ENCODE measurements at places on chromosomes 6 and 20.
A peak's percentile ranks its signal among the peaks of the same experiment; 100 is the strongest.

- no peak for DNase-seq
Measured at GRCh38 chr20:22878166-22878565, 156.9 kb upstream of the SSTR4 start.

- no peak for DNase-seq
Measured at GRCh38 chr20:43542674-43543073, 16.2 kb upstream of the SGK2 start.

DNA sequence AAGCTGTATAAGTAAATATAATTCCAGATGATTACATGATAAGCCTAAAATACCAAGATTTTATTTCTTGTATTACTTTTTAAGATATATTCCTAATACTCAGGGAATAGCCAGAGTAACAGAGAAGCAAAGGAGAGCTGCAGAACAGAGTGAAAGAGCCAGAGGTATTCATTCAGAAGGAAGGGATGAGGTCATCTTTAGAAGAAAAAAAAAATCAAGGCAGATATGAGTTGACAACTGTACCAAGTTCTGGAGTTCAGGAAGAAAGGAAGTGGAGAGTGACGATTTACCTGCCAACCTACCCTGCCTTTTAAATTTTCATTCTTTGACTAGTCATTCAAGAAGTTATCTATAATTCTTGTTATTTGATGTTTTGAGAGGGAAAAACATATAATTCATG, 28.8 kb upstream of the NHSL1 start:
- DNase-seq = no peak

DNA sequence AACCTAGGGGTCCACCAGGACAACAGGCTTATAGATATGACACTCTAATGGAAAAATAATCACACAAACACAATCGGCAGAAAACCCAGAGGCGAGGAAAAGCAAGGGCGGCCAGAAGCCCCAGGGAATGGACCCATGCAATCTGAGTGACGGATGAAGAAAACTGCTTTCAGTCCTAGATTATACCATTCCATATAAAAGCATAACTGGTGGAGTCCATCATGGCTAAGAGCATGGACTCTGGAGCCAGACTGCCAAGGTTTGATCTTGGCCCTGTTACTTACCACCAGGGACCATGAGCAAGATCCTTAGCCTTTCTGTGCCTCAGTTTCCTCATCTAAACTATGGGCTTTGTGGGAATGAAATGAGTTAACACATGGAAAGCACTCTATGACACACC, 3.7 kb downstream of the SLC22A16 start:
- DNase-seq = no peak

GRCh38 chr20:5881703-5882102, 68.6 kb downstream of the TRMT6 start:
- no peak for DNase-seq

- DNase-seq = no peak
Measured at GRCh38 chr6:15629487-15629886, 33.3 kb downstream of the DTNBP1 start.

DNA sequence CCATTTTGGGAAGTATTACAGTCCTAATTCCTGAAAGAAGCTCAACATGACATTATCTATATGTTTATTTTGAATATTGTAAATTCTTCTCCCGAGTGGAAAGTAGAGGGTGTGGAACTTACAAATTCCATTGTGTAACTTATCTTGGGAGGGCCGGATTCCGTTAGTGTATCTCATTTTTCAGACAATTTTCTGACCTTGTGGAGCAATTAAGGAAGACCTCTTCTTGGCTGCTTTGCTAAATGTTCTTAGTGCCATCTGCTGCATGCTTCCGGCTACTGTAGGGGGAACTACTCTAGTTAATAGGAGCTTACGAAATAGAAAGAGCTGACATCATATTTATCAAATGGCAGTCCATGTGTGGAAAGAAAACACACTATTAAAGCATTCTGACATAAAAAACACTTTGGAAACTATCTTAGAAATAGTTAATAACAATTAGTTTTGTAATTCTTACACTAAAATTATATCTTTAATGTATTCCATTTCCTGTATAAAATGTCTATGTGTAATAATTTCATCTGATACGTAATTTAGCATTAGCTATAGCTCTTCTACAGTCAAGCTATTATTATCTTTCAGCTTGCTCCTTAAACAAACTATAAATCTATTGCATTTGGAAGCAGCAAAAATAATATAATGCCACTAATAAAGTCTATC, 41.5 kb upstream of the KCNQ5 start:
- DNase-seq = peak; percentile 33

DNA sequence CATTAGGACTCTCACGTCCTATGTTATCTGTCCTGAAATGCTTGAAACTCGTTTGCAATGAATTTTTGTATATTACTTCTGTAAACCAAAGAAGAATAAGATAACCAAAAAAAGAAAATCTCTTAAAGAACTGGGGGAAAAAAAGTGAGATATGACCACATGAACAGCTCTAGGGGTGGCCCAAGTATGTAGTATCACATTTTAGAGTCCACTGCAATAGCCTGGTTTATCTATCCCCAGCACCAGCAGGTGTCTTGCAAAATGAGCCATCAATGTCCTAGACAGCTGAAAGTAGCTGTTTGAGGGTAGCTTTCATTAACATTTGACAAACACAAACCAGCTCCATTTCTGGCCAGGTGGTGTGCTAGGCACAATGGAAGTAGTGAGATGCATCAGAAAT, 102.8 kb downstream of the PXDC1 start:
- no peak for DNase-seq

GRCh38 chr6:37105148-37106050, 64.6 kb upstream of the PIM1 start:
- no peak for DNase-seq

DNA sequence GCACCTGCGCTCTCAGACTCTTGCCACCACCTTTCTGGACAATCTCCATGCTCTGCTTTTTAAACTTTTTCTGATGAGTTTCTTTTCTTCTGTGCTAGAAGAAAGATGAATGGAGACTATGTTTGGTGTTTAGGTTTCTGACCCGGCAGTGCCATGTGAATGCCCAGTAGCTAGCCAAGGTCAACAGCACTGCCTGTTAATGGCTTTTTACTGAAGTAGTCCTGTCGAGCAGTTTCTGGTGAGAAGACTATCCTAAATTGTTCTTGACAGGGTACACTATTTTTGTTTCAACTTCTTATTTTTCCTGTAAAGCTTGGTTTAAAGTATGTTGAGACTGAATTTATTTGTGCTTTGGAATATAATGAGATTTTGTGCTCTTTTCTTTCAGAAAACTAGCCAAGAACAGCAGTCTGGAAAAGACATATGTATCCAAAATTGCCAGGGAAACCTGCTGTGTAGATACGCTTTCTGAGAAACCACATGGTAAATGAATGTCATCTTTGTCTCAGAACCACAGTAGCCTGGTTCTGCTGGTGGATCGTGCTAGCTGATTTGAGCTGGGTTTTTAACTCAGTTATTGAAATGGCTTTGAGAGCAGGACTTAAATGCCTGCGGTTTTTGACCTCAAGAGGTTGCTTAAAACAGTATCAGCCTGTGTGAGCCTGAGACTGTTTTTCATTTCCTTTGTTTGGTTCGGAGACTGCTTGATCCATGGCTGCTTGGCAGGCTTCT, 48.1 kb downstream of the KCNS1 start:
- DNase-seq = no peak

GRCh38 chr20:20000211-20000968, 16.8 kb upstream of the NAA20 start:
- DNase-seq = no peak

- DNase-seq = peak; percentile 55
Measured at GRCh38 chr20:17761604-17762003, 61.8 kb downstream of the BANF2 start.
